Hematopoietic multipotent progenitor cell (in vitro differentiated cells): ENCODE measurements at places on chromosomes 1 and 21.

- no peak for DNase-seq
Observed at GRCh38 chr1:27967106-27967883, 7.5 kb downstream of the XKR8 start.

GRCh38 chr1:108149796-108150467 lies 50.2 kb downstream of the SLC25A24 start:
- no peak for DNase-seq

GRCh38 chr1:98417820-98418219 lies 243.7 kb upstream of the SNX7 start:
- no peak for DNase-seq

GRCh38 chr1:27413004-27413403 lies 20.6 kb downstream of the GPR3 start:
- no peak for DNase-seq

DNA sequence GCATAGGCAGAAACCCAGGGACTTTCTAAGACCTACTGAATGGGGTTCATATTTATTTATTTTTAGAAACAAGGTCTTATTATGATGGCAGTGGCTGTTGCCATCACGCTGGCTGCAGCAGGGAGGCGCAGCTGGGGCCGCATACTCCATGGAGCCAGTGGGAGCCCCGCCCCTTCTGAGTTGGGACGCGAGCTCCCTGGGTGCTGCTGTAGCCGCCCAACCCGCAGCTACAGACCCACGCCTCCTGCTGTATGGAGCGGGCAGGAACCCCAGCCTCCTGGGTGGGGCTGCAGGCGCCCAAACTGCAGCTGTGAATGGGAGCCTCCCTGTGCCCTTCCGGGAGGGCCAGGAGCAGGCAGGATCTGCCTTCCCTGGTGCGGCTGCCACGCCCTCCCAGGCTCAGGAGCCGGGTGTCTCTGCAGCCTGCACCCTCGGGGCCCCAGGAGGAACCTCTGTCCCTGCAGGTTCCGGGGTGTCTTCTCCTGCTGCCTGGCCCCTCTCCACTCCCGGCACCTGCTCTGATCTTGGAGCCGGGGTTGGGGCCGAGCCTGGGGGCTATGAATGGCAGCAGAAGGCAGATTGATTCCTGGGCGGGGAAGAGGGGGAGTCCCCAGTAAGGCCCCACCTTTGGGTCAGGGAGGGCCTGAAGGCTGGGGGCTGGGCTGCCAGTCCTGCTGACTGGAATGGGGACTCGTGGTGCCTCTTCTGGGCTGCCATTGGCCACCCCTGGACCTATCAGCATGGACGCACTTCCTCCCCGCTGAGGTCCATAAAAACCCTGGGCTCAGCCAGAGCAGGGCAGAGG lies 66.5 kb upstream of the LRRN2 start:
- DNase-seq, result no peak

- no peak for DNase-seq
Observed at GRCh38 chr1:64470665-64471217, 812 bp downstream of the CACHD1 start.

- DNase-seq, result no peak
Observed at GRCh38 chr1:107342316-107342715, 201.5 kb downstream of the NTNG1 start.

- DNase-seq, result no peak
Observed at GRCh38 chr1:87113313-87113712, 198.9 kb downstream of the HS2ST1 start.

- no peak for DNase-seq
Observed at GRCh38 chr1:151613282-151613780, 1.5 kb downstream of the SNX27 start.

DNA sequence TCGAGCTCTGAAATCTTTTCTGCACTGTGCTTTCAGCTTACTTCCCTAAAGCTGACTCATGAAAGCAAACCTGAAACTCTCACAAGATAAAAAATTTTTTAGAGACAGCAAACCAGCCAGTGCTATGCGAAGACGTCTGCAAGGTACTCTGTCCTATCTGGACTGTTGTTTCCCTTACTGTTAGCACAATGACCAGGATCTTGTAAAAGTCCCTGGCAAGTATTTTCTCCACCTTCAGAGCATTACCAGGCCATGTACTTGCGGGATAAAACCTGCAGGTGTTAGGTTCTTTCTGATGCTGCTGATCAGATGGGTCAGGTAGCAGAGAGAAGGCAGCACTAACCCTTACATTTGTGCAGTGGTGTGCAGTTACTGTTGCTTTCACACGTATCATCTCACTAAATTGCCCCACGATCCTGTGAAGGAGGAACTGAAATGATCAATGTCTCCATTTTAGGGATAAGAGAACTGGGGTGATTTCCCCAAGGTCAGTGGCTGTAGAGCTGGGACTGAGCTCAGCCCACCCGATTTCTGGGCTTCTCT lies 56.6 kb downstream of the PLXNA2 start:
- peak; percentile 28 for DNase-seq

DNA sequence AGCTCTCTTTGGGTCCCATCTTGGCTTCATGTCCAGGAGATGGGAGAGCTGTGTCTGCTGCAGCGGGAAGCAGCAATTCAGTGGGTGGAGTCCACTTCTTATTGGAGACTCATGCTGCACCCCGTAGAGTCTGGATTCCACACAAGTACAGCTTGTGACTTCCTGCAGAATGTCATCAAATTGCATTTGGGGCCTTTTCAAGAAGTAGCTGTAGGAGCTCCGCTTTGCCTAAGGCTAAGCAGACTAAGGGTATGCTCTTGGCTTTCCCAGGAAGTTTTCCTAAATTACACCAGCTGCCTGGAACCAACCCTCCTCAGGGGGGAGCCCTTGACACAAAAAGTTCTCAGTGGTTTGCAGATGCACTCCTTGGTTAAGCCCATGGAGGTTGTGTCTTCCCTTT lies 5.7 kb upstream of the MOB3C start:
- DNase-seq, result no peak

- DNase-seq, result no peak
Observed at GRCh38 chr1:171803045-171803444, 21.6 kb downstream of the METTL13 start.

- no peak for DNase-seq
Observed at GRCh38 chr21:39221997-39222486, 38.8 kb upstream of the PSMG1 start.

- DNase-seq, result no peak
Observed at GRCh38 chr1:91727763-91728162, 158.2 kb downstream of the TGFBR3 start.

GRCh38 chr1:2466958-2467554 lies 9.0 kb upstream of the PLCH2 start:
- DNase-seq, result no peak

- DNase-seq, result no peak
Observed at GRCh38 chr1:33029209-33029608, 7.5 kb downstream of the AK2 start.
